ENCODE measurements at places on chromosomes 16 and 17.

DNA sequence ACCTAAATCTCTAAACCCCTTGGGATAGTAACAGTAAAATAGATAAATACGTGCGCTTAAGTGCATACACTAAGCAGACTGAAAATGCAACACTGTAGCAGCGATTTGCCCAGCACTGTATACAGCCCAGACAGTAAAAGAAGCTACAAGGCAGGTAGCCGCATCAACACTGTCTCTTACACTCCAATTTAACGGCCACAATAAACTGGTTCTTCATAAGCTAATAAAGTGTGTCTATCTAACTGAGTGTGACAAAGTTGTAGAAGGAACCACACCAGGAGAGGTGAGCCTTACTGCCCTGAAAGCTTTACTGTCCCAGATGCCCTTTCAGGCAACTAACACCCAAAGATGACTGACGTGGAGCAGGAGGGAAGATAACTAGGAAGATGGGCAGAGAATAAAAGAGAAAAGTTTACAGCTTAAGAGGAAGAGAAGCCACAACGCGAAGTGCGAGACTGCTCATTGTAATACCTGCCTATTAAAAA, 847 bp downstream of the ZDHHC7 start:
- DNase-seq: no peak

DNA sequence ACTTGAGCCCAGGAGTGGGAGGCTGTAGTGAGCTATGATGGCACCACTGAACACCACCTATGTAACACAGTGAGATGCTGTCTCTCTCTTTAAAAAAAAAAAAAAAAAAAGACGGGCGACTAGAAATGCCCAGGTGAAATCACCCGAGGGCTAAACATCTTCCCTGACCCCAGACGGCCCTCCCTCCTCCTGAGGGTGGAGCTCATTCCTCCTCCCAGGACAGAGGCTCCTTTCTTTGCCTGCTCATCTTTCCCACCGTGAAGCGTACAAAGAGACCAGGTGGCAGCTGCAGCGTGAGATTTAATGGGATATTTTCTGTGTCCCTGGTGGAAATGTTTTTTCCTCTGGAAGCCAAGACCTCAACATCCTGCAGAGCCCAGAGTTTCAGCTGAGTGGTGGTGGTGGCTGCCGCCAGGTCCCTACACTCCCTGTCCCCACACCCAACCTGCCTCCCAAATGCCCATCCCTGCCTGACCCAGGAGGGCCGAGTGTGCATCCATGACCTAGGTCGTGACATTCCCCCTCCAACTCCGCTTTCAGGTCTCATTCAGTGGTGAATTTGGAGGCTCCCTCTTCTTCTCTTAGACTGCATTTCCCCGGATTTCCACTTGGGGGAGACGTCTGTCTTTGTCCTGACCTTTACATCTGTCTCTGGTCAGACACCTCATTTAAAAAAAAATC, 14.4 kb upstream of the GPRC5B start:
- peak; percentile 71 for DNase-seq

DNA sequence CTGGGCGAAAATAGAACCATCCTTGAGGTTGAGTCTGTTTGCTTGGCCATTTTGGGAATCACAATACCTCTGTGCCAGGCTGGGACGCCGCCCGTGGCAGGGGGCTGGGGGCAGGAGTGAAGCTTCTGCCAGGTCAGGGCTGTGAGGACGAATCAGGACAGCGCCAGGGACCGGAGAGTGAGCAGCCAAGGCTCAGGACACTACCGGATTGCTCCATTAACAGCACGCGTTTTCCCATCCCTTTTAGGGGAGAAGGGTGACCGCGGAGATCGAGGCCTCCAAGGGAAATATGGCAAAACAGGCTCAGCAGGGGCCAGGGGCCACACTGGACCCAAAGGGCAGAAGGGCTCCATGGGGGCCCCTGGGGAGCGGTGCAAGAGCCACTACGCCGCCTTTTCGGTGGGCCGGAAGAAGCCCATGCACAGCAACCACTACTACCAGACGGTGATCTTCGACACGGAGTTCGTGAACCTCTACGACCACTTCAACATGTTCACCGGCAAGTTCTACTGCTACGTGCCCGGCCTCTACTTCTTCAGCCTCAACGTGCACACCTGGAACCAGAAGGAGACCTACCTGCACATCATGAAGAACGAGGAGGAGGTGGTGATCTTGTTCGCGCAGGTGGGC, 23.4 kb downstream of the C1QTNF1 start:
- DNase-seq: no peak

- DNase-seq: peak; percentile 17
Observed at GRCh38 chr17:77692571-77693161, 265.8 kb upstream of the TNRC6C start.

GRCh38 chr17:68431661-68432071, 25.6 kb downstream of the WIPI1 start:
- peak; percentile 49 for DNase-seq

GRCh38 chr16:12601290-12601900, 202.3 kb downstream of the CPPED1 start:
- no peak for DNase-seq

- DNase-seq: no peak
Observed at GRCh38 chr17:74690409-74690825, 22.3 kb downstream of the CD300LF start.

GRCh38 chr16:22397931-22398330, 23.5 kb upstream of the CDR2 start:
- no peak for DNase-seq

DNA sequence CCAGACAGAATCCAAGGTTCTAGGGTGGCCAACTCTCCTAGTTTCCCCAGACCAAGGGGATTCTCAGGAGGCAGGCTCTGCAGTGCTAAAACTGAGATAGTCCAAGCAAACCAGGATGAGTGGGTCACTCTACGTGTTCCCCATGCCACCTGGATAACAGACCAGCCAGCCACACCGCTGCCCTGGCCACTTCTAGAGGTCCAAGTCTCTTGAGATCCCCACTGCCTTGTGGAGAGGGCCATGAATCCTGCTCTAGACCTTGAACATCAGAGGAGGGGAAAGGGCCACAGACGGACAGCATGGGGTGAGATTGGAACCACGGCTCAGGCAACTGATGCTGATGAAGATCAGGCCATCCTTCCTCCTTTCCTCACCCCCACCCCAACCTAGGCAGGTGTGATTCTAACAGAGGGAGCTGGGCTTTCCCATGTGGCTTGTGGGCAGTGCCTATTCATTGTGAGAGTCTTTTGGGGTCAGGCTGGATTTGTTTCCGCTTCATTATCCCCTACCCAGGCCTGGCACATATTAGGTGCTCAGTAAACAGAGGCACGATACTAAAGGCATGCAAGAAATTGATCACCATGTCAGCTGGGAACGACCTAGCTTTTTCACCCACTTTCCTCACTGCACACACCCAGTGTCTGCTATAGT, 16.8 kb upstream of the TVP23A start:
- no peak for DNase-seq

DNA sequence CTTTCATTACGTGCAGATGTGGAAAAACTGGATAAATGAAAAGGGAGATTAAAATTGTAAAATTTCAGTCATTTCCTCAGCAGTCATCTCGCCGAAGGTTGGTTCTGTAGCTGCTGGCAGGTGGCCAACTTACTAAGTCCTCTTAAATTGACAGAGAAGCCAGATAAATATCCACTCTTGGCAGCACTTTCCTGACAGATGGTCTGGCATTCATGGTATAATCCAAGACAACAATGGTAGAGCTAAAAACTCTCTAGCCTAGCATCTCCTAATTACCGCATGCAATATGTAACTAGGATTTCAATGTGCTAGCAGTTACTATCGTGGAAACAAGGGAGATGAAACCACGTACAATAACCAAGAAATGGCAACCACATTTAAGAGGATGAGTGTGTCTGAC, 306.3 kb downstream of the CNTNAP4 start:
- peak; percentile 42 for DNase-seq

GRCh38 chr17:30513346-30513745, 36.1 kb downstream of the GOSR1 start:
- no peak for DNase-seq

GRCh38 chr17:10226930-10227695, 28.7 kb upstream of the GAS7 start:
- DNase-seq: peak; percentile 38

- no peak for DNase-seq
Observed at GRCh38 chr16:50594308-50595260, 46.4 kb downstream of the NKD1 start.

DNA sequence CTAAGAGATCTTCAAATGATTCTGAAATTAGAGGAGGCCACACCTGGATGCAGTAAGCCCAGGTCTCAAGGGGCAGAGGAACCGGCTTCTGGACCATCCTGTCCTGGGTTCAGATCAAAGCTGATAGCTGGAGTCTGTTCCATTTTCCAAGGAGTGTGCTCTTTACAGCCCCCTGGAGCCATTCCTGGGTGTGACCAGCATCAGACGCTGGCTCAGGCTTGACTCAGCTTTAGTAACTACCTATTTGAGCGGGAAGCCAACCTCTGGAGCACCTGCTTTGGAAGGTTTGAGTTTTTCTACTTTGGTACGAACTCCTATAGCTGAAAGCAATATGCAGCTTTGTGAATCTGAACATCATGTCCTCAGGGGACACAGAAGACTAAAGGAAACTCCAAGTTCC, 12.9 kb upstream of the BBS2 start:
- no peak for DNase-seq

Data from astrocyte of the hippocampus (primary cell).